ENCODE measurements at places on chromosomes 12 and 14. TPM values are rescaled to one million over a fixed set of nuclear protein-coding genes. Genes with fewer than 3 reads are reported as not detected.

Gene SERPINA4
- not detected for total RNA-seq

Gene FLRT2
- total RNA-seq: 13.5 TPM

Gene FGF23
- 0.25 TPM for total RNA-seq

Gene PIK3C2G
- total RNA-seq: not detected

Gene TOMM20L
- total RNA-seq: 0.52 TPM

Gene OTX2
- 0.84 TPM for total RNA-seq

GRCh38 chr12:5770727-5771126, 174.3 kb downstream of the ANO2 start:
- H3K4me1 ChIP-seq: no peaks in the 10 kb centered on the region
- H3K4me3 ChIP-seq: no peak overlapping the region
- no peaks in the 10 kb centered on the region for H3K36me3 ChIP-seq
- peaks cover 16% of the 10 kb centered on the region for H3K27me3 ChIP-seq
- no peak overlapping the region for H3K27ac ChIP-seq

- no peak overlapping the region for H3K27ac ChIP-seq
- H3K4me1 ChIP-seq: no peaks in the 10 kb centered on the region
- H3K36me3 ChIP-seq: no peaks in the 10 kb centered on the region
- H3K27me3 ChIP-seq: no peaks in the 10 kb centered on the region
- DNase-seq: no peak
Measured at GRCh38 chr14:63759456-63759855, 31.6 kb upstream of the SGPP1 start.

DNA sequence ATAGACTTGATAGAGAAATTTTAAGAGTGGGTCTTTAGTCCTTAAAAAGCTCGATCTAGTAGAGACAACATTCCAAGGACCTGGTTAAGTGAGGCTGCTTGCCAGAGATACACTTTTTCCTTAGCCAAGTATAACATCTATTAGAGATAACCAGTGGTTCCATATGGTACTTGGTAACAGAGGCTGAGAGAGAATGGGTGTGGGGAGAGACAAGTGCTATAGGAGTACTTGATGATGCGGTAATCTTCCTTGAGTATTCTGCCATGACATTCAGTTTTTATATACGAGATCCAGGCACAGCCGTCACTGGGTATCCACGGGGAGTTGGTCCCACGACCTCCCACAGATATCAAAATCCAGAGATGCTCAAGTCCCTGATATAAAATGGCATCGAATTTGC, 77.4 kb upstream of the REP15 start:
- H3K4me3 ChIP-seq: no peak overlapping the region
- H3K36me3 ChIP-seq: peaks cover 12% of the 10 kb centered on the region
- H3K27me3 ChIP-seq: no peaks in the 10 kb centered on the region
- no peak overlapping the region for H3K27ac ChIP-seq
- no peak for DNase-seq

- no peaks in the 10 kb centered on the region for H3K36me3 ChIP-seq
- no peak overlapping the region for H3K4me3 ChIP-seq
- DNase-seq: no peak
Measured at GRCh38 chr14:25150934-25151790, 101.2 kb upstream of the STXBP6 start.

- H3K4me3 ChIP-seq: no peak overlapping the region
- H3K4me1 ChIP-seq: no peaks in the 10 kb centered on the region
- H3K36me3 ChIP-seq: no peaks in the 10 kb centered on the region
- no peak for DNase-seq
- no peaks in the 10 kb centered on the region for H3K27me3 ChIP-seq
Measured at GRCh38 chr14:36768638-36769337, 107.1 kb downstream of the PAX9 start.

GRCh38 chr14:20612403-20612802, 21.2 kb upstream of the RNASE12 start:
- H3K36me3 ChIP-seq: no peaks in the 10 kb centered on the region
- H3K4me1 ChIP-seq: peaks cover 5% of the 10 kb centered on the region
- no peak for DNase-seq
- no peak overlapping the region for H3K27ac ChIP-seq

GRCh38 chr14:89276424-89276975, 140.5 kb downstream of the FOXN3 start:
- peaks cover 19% of the 10 kb centered on the region for H3K4me1 ChIP-seq
- no peak overlapping the region for H3K27ac ChIP-seq
- H3K27me3 ChIP-seq: no peaks in the 10 kb centered on the region
- no peak overlapping the region for H3K4me3 ChIP-seq

GRCh38 chr12:66776974-66777373, 98.1 kb upstream of the GRIP1 start:
- peaks cover 5% of the 10 kb centered on the region for H3K4me1 ChIP-seq
- H3K27me3 ChIP-seq: no peaks in the 10 kb centered on the region
- DNase-seq: no peak
- H3K27ac ChIP-seq: no peak overlapping the region
- no peaks in the 10 kb centered on the region for H3K36me3 ChIP-seq

DNA sequence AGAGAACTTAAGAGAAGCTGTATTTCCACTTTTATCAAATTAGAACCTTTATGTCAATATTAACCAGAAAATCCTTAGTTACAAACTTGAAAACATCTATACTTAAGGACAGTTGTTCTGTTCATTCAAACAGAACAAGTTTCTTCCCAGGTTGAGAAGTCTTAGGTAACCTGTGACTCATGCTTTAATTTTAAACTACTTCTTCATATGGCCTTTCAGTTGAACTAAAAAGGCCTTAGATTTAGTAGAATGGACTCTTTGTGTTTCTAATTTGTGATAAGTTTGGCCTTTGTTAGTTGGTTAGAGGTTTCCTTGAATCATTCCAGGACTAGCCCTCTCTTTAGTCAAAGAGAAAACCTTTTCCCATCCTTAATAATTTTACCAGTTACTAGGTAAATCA, 274.2 kb downstream of the FUT8 start:
- H3K4me3 ChIP-seq: no peak overlapping the region
- H3K27ac ChIP-seq: no peak overlapping the region
- DNase-seq: no peak
- H3K36me3 ChIP-seq: peaks cover 9% of the 10 kb centered on the region
- peaks cover 11% of the 10 kb centered on the region for H3K4me1 ChIP-seq

DNA sequence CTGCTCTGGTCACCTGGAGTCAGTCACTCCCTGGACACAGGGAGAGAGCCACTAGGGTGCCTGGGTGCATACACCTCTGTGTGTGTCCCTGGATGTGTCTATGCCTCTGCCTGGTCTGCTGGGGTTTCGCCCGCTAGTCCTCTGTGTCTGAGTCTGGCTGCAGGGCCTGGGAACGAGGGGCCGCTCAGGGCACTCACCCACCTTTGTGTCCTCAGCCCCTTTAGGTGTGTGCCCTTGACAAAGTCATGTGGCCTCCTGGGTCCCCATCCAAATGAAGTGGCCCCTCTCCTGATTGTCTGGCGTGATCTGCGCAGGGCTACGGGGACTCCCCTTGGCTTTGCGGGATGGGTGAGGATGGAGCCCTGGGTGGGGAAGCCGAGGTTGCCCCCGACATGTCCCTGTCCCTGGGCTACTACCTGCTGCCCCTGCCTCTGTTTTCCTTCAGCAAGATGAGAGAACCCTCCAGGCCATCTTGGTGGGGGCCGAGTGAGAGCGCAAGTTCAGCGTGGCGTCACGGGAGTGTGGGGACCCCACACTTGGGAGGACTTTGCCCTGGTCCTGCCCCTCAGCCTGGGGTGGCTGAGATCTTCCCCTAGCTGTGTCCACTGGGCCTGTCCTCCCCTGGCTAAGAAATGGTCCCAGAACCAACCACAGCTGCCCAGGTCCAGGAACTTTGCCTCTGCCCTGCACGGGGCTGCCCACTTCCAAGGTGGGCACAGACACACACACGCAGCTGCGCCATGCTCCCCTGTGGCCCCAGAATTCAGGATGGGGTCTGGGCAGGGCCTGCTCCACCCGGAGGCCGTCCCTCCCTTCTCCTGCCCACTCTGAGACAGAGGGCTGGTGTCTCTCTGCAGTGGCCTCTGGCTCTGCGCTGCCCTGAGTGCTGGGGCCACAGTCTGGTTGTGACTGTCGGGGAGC, 2.7 kb upstream of the AHNAK2 start:
- no peak overlapping the region for H3K27ac ChIP-seq
- H3K4me1 ChIP-seq: peaks cover 11% of the 10 kb centered on the region
- no peak for DNase-seq
- H3K27me3 ChIP-seq: peaks cover 32% of the 10 kb centered on the region
- no peak overlapping the region for H3K4me3 ChIP-seq

GRCh38 chr12:31663576-31663975, 4.1 kb downstream of the ETFBKMT start:
- no peak overlapping the region for H3K4me3 ChIP-seq
- DNase-seq: no peak
- peaks cover 6% of the 10 kb centered on the region for H3K4me1 ChIP-seq

DNA sequence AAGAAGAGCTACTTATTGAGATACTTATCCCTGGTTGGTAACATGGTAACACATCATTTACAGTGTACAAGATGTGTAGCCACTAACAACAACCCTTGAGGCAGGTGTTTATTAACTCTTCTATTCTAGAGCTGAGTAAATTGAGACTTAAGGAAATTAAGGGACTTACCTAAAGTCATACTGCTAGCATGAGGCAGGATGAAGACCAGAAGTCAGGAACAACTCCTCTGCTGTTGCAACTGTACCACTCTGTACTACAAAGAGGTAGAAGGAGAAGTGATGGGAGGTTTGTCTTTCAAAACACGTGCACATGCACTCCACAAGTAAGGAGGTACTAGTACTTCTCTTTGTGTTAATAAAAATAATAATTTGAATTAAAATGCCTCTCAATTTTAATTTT, 79.9 kb downstream of the LLPH start:
- DNase-seq: no peak
- no peak overlapping the region for H3K4me3 ChIP-seq
- peaks cover 4% of the 10 kb centered on the region for H3K4me1 ChIP-seq
- H3K36me3 ChIP-seq: no peaks in the 10 kb centered on the region
- H3K27ac ChIP-seq: no peak overlapping the region

GRCh38 chr12:90515199-90516175, 439.5 kb downstream of the CCER1 start:
- H3K4me1 ChIP-seq: no peaks in the 10 kb centered on the region
- no peak overlapping the region for H3K27ac ChIP-seq
- no peaks in the 10 kb centered on the region for H3K36me3 ChIP-seq
- H3K27me3 ChIP-seq: no peaks in the 10 kb centered on the region
- no peak overlapping the region for H3K4me3 ChIP-seq
- no peak for DNase-seq

DNA sequence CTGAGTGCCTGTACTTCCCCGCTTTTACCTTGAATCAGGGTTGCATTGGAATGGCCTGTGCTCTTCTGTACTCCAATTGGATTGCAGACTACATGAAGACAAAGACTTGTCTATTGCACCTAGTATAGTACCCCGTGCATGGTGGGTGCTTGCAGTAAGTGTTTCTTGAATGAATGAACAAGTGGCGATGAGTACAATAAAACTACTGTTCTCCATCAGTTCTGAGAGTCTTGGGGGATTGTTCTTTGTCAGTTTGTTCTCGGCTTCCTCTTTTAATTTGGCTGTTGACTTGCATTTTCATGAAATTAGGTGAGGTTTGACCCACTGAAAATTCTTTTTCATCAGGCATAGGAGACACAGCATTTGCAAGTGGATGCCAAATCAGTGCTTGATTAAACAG, 34.1 kb downstream of the ERH start:
- no peak overlapping the region for H3K4me3 ChIP-seq
- H3K36me3 ChIP-seq: peaks cover 4% of the 10 kb centered on the region
- H3K27ac ChIP-seq: peak overlapping the region; percentile 2

Data from neural crest cell (in vitro differentiated cells).